ENCODE measurements at places on chromosomes 3 and 15.
A peak's percentile ranks its signal among the peaks of the same experiment; 100 is the strongest.

DNA sequence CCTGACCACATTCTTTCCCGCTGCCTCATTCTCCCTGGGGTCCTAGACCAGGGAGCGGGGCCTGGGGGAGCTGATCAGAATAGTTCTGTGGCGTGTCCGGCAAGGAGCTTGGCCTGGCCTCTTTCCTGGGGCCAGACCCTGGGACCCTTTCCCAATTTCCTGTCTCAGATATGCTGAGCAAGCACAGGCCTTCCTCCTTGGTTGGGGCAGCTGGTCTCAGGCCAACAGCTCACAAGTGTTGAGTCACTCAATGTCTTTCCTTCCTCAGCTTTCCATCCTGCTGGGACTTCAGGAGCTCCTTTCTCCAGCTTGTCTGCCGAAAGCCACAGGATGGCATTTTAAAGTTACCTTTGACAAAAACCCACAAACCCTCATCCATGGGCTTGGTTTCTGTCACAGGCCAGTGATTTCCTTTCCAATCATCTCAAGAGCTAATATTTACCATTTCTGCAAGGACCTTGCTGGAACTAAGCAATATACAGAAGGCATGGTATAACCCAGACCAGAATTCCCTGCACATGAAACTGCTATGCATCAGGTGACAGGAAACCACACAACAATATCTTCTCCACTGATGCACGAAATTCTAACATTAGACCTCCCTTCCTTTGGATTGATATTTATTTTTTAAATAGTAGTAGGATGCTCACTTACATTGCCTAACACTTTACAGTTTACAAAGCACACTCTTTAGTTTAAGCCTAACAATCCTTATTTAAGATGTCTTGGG lies 19.5 kb upstream of the TIMP4 start:
- DNase-seq, result no peak

GRCh38 chr3:77271711-77272110 lies 231.8 kb downstream of the ROBO2 start:
- DNase-seq, result no peak

DNA sequence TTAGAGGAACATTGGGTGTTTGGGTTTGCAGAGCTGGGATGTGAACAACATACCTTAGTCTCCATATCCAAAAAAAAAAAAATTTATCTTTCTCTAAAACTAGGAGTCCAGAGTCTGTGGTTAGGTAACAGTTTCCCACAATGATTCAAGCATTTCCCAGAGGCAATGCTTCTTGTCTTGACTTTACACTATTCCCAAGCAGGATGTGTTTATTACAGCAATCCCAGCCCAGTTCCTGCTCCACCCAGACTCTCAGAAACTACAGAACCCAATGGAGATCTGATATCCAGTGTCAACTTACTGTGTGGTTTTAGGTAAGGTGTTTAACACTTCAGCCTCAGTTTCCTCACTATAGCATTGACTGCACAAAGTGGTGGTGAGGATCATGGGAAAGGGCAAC lies 2.3 kb upstream of the C3orf62 start:
- DNase-seq, result no peak

- no peak for DNase-seq
Measured at GRCh38 chr3:12773710-12774086, 14.6 kb upstream of the TMEM40 start.

GRCh38 chr15:51162865-51163762 lies 68.4 kb upstream of the TNFAIP8L3 start:
- peak; percentile 59 for DNase-seq

DNA sequence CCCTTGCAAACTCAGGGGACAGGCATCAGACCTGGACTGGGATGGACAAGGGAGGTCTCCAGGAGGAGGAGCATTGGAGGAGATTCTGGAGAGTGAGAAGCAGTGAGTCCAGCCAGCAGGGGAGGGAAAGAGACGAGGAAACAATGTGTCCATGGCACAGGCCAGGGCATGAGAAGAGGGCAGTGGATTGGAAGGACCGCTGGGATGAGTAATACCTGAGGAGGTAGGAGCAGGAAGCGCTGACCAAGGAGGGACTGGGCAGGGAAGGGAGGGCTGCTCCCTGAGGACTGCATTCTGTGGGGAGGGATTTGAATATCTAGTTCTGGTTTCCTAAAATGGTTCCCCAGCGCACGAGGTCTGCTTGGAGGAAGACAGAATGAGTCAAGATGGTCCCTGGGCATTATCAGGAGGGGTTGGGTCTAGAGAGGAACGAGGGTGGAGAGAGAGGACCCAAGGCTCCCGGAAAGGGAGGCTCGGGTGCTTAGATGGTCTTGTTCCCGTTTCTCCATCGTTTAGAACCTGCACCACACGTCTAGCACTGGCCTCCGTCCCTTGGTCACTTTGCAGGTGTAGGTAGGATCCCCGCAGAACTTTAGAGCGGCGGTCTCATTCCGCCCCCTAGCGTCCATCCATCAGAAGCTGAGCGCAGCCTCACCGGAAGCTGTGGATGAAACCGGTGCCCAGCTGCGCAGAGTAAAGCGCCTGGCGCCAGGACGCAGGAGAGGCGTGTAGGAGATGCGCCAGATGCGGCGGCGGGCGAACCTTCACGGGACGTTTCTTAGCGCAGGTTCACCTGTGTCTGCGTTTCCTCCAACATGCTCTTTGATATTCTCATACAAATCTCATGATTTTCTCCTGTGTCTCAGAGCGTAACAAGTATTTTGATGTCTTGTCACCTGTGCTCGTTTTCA lies 190.7 kb upstream of the NDN start:
- peak; percentile 24 for DNase-seq

DNA sequence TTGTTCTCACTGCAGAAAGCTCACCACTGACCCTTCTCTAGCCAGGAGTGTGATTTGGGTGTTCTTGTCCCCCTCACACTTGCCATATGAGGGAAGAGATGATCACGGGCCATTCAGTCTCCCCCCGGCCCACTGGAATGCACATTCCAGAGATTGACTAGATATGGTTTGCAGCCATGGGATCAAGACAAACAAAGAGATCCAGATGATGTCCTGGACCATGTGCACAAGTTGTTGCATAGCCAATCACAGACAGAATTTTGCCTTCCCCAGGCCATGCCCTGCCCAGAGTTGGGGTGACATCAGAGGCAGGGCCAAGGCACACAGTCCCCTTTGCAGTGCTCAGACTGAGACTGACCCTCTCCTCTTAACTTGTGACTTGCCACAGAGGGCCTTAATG lies 14.8 kb downstream of the MUC13 start:
- no peak for DNase-seq

DNA sequence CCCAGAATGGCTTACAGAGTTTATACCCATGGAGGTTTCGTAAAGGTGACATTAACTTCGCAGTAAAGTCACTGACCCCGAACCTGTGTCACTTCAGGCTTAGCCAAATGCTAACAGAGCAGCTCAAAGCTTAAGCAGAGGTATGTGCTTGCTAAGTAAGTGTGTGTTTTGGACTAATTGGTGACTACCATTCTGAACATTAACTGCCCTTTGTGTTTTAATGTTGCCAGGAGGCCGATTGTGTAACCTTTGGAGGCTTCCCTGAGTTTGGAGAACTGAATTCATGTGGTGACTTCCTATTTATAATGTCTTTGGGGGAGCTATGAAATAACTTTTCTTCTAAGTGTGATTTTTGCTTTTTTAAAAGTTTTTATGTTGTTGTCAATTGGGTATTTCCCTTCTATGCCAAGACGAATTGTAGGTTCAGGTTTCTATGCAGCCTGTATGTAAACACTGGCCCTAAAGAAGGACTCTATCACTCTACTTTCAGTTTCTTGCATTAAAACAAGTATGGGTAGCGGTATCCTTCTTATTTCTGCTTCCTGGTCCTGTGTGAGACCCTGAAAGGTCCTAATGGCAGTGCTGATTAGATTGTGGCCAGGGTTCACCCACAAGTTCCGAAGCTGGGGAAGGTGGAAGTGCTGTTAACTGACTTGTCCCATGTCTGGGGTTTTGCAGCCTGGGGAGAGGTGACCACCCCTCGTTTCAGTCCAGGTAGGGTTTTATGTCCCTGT lies 86.3 kb downstream of the IGF1R start:
- DNase-seq, result no peak

DNA sequence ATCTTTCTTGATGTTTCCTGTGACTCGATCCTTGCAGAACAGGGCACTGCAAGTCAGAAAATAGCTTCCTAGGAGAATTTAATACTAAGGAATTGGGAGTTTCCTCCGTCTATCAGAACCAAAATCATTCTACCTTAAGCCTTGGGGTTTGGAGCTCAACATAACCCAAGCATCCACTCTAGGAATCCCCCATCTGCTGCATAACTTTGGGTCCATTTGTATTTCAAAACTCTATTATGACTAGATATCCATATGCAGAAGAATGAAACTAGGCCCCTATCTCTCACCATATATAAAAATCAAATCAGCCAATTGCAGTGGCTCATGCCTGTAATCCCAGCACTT lies 61.7 kb upstream of the AKAP13 start:
- DNase-seq, result no peak

GRCh38 chr15:51803965-51804364 lies 25.5 kb upstream of the TMOD3 start:
- no peak for DNase-seq

DNA sequence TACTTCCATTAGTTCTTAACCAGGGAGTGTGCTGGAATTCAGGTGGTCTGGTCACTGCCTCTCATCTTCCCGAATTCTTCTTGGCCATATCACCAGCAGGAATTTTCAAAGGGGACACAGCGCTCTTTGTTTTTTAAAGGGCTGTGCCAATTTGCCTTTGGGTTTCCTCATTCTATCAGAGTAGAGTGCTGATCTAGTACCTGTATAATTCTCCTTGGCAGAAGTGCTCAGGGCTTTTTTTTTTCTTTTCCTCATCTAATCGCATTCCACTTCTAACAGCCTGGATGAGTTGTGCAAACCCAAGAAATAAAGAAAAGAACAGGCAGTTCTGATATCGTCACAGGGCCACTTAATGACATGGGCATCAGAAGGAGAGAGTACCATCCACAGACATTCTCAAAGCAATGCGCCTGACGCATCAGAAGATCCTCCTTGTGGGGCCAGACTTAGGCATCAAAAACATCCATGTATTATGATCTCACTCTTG lies 121.0 kb downstream of the ASB7 start:
- DNase-seq, result peak; percentile 59

DNA sequence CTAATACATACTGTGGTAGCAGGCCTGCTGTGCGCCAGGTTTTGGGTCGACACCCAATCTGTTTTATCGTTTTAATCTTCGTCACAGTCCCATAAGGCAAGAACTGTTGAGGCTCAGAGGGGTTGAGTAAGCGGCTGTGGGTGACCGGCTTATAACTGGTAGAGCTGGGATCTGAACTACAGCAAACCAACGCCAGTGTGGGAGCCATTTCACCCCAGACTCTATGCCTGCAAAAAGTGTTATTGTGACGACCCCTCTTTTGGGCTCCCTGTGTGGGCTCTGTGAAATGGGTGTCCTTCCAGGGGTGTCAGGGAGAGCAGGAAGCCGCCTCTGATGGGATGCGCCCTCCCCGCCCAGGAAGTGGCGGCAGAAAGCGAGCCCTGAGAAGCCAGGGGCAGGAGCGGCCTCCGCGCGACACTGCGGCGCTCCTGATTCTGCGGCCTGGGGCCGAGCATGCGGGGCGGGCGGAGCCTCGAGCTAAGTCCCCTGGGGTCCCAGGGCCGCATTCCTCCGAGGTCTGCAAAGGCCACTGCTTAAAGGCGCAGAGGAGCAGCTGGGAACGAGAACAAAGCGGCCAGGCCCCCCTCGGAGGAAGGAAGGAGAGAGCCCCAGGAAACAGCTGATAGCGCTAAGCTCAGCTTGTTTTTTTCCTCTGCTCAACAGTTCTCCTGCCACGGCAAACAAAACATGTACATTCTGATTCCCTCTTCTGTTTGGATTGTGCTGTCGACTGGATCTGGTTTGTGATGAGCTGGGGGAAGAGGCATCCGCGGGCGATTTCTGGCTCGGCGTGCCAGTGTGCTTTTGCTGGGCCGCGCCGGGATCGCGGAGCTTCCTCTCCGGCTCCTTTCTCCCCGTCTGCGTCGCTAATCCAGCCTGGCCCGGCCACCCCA lies 33.9 kb downstream of the GRK7 start:
- DNase-seq, result no peak
